Stimulated activated CD8-positive, alpha-beta memory T cell treated with anti-CD3 and anti-CD28 coated beads, Interleukin-7, amount 100 ng/mL, for 1 hour (primary cell): ENCODE measurements at places on chromosomes 1 and 21.

- no peak for DNase-seq
Observed at GRCh38 chr1:52238474-52238873, 96.6 kb downstream of the ZFYVE9 start.

- DNase-seq: no peak
Observed at GRCh38 chr21:18493422-18493821, 89.8 kb upstream of the TMPRSS15 start.

DNA sequence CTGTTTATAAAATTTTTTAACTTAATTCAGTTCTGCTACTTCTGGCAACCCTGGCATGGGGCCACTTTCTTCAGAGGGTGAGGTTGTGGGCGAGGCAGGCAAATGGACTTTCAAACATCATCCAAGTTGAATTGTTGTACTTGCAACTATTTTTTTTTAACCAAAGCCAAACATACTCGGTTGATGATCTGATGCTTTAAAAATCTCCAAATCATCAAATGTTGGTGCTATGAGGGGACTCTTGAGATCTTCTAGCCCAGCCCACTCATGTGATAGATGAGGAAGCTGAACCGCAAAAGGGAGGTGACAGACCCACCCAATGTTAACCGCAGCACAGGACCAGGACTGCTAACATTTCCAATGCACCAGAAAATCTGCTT lies 6.7 kb downstream of the SLC1A7 start:
- no peak for DNase-seq

- no peak for DNase-seq
Observed at GRCh38 chr1:29639741-29640427, 403.6 kb downstream of the PTPRU start.

DNA sequence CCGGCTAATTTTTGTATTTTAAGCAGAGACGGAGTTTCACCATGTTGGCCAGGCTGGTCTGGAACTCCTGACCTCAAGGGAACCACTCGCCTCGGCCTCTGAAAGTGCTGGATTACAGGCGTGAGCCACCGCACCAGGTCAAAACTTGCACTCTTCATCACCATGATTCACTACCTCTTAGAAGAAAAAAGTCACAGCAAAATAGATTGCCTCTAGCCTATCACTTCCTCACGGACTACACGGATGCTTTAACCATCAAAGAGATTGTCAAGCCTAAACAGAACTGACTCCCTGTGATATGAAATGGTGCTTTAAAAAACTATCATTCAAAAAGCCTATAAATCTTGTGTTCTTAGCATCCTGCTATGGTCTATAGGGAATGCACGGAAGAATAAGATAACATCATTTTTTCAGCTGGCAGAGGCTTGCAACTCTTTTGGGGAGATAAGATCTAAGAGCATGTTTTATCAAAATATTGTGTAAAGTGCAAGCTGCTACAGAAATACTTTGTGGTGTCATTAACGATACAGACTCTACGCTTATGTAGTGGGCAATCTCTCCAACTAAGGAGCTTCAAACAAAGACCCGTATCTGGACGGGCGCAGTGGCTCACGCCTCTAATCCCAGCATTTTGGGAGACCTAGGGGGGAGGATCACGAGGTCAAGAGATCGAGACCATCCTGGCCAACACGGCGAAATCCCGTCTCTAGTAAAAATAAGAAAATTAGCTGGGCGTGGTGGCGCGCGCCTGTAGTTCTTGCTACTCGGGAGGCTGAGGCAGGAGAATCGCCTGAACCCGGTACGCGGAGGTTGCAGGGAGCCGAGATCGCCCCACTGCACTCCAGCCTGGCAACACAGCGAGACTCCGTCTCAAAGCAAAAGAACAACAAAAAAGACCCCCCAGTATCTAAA lies 966 bp downstream of the TFB2M start:
- DNase-seq: no peak

GRCh38 chr21:26194811-26195251 lies 24.3 kb upstream of the APP start:
- DNase-seq: no peak

GRCh38 chr21:45248893-45249381 lies 38.8 kb downstream of the POFUT2 start:
- no peak for DNase-seq

DNA sequence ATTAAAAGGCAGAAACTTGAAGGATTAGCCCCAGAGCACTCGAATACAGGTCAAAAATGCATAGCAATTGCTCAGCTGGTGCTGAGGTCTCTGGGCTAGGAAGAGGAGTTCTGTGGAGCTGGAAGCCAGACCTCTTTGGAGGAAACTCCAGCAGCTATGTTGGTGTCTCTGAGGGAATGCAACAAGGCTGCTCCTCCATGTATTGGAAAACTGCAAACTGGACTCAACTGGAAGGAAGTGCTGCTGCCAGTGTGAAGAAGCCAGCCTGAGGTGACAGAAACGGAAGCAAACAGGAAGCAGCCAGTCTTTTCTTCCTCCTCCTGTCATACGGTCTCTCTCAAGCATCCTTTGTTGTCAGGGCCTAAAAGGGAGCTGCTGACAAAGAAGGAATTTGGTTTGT lies 233.4 kb upstream of the FGGY start:
- DNase-seq: no peak

DNA sequence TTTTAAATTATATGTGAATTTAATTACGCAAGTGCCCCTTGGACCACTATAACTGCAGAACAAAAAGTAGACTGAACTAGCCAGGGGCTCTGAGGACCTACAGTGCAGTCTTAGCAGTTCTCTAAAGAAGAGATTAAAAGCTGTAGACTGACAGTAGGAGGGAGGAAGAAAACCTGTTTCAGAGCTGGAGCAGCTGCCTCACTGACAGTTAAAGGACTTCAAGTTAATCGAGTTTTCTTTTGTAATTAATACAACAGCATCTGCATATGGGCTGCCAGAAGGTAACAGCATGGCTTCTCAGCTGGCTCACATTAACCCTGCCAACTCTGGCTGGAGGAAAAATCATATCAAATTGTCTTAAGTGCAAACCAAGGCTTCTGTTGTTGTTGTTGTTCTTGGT lies 19.9 kb downstream of the DSTYK start:
- no peak for DNase-seq

DNA sequence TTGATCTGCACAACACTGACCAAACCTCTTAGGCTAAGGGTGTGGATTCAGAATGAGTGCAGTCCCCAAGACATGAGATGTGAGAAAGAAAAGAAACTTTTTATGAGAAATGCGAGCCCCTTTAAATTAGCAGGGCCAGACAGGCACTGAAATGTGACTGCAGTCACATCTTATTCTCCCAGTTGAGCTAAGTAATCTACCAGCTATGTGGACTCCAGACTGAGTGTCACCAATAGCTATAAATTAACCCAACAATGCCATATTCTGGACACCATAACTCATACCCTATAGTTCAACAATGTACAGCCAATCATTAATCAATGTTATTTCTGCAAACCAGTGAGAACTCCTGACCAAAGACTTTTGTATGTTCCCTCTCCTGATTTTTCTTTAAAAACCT lies 153.2 kb downstream of the COQ8A start:
- no peak for DNase-seq

GRCh38 chr1:167463080-167463479 lies 55.2 kb downstream of the CD247 start:
- DNase-seq: no peak

DNA sequence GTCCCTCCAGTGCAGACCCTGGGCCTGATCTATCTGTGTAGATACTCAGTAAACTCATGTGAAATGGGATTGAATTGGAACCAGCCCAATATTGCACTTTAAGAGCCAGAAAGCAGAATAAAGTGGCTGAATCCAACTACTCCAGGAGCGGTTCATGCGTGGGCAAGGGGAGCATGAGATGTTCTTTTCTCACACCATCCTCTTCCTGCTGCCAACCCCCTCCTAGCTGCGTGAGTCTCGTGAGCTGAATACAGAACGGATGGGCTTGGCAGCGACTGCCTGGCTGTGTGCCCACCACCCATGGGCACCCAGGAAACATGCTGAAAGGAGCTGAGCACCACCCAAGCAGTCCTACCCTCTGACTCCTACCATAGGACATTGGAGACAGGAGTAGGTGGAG lies 128.3 kb downstream of the ELAVL4 start:
- no peak for DNase-seq

GRCh38 chr1:40273547-40274166 lies 15.6 kb downstream of the ZMPSTE24 start:
- DNase-seq: no peak

GRCh38 chr1:210291081-210291764 lies 37.5 kb upstream of the HHAT start:
- DNase-seq: no peak

DNA sequence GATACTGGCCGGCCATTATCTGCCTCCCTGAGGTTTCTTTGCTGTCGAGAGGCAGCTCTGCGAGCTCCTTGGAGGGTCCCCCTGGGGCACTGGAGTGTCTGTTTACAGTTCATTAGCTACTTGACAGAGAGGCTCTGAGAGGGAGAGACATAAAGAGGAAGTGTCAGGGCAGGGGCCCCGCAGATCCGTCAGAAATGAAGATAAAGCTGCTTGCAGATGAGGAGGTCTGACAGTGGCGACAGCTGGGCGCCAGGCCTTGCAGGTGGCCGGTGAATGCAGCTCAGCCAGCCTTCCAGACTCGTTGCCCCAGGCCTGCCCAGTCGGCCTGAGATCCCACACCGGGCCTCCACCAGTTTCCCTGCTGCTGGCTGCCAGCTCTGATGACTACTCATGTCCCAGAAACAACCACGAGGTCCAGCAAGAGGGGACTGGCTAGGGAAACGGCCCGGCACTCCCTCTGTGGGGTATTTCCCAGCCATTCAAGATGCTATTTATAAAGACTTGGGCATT lies 84.7 kb downstream of the DISP3 start:
- no peak for DNase-seq

DNA sequence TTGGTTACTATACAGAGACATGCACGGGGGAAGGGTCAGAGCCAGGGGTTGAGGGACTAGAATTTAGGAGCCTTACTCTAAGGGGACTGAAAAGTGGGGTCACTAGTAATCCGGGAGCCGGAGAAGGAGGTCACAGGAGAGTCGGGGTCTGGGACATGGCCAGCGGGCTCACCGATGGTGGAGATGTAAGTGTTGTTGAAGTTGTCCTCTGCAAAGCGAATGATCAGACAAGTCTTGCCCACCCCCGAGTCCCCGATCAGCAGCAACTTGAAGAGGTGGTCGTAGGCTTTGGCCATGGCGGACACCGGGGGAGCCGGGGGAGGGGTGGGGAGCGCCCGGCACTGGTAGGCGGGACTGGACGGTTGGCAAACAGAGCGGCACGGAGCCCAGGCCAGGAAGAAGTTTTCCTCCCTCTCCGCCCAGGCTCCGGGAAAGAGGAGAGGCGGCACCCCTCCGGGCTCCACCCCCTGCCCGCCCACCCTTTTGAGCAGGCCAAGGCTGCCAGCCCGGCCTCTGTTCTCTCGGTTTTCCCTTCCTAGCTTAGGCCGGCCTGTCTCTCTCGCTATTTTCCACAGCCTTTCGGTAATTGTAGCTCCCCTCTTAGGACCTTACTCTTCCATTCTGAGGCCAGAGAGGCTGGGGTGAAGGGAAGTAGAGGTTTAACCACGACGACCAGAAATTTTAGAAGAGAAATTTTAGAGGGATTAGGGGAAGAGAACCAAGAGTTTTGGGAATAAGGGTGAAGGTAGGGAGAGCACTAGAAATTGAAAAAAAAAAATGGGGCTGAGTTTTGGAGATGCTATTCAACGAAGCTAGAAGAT lies at the start of gene RAB13:
Gene RAB13, minus strand, starts transcription at position 399 of the 821 bp plus-strand sequence. Its CDS starts 103 bp downstream, at position 296.
- no peak for DNase-seq

- DNase-seq: no peak
Observed at GRCh38 chr1:244271004-244271403, 180.7 kb downstream of the ADSS2 start.

- no peak for DNase-seq
Observed at GRCh38 chr1:188017921-188018320, 1189.2 kb downstream of the PLA2G4A start.

- DNase-seq: no peak
Observed at GRCh38 chr1:52795464-52795863, 47.1 kb upstream of the ZYG11A start.

DNA sequence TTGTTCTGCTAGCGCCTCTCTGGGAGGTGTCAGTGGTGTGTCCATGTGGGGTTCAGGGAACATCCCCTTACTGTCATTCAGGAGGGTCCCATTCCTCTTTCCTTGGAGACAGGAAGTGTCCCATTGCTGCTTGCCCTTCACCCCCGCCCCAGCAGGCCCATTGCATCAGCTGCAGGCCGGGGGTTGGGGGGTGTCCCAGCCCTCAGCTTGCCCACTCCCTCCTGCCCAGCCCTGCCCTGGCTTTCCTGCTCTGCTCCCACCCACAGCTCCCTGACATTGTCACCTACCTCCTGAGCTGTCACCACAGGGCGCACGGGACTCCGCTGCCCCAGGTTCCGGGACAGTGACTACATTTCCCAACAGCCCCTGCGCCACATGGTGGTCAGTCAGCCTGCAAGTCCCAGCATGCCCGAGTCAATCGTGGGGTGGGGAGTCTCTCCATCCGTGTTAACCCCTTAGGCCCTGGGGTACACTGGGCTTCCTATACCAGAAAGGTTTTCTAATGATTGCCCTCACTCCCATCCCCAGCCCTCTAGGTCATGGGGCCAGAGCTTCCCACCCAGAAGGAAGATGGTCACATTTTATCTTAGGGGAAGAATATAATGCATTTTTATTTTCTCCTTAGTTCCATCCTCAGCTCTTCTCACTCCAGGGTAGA lies at the start of gene INPP5B:
Gene INPP5B, minus strand, starts transcription at position 351 of the 658 bp plus-strand sequence. CDS start 745 bp downstream, outside the sequence.
- peak; percentile 20 for DNase-seq

- no peak for DNase-seq
Observed at GRCh38 chr1:109091839-109092193, 1.3 kb downstream of the TMEM167B start.

DNA sequence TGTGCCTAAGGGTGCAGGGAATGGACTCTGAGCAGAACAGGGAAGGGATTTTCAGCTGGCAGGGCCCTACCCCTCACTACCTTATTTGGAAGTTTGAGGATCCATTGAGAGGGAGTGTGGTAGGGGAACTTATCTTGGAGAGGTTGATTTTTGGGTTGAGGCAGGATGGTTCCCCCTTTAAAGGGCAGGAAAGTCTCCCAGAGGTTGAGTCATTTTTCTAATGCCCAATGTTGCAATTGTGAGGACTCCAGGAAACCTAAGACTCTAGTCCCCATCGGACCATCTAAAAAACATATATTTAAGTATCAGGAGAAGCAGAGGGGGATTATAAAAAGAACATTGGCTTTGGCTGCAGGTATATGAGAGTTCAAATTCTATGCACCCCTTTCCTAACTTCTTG lies 47.3 kb downstream of the SAMD13 start:
- DNase-seq: no peak

GRCh38 chr1:12511516-12512468 lies 106.2 kb downstream of the DHRS3 start:
- no peak for DNase-seq

DNA sequence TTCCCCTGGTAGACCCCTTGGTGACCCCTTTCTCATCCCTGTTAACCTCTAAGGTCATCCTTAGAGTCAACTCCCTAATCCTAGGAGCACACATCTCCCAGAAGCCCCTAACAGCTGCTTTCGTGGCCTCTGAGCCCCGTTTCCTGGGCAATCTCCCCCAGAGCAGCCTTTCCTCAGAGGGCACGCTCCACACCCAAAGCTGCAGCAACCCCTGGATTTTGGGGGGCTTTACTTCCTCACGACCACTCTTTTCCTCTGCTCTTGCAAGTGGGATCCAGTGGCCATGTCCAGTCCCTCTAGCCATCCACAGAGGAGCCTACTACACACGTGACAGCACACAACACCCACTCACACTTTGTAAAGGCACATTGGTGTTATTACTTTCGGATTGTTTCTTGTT lies 13.8 kb downstream of the ABCA4 start:
- DNase-seq: no peak
